ENCODE measurements at places on chromosomes 6 and 20.

DNA sequence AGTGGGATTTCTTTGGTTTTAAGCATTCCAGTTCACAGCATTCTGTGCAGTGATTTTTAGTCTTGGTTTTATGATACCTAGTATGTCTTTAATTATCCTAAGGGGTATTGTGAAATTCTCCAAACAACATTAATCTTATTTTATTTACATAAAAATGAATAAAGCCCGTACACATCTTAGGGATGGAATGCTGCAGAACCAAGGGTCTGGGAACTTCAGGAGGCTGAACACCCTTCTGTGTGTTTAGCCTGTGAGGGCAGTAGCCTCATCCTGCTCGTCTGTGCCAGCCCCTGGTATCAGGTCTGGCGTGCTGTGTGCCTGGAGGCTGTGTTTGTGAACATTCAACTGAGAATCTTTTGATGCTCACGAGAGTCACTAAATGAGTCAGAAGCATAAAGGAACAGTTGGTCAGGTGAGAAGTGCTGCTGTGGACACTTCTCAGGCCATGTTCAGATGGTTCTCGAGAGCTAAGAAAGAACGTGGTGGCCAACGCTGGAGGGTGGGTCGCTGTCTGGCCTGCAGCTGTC, 25.2 kb upstream of the C20orf204 start:
- DNase-seq, result no peak

- DNase-seq, result no peak
Observed at GRCh38 chr6:111668410-111668809, 62.7 kb upstream of the TRAF3IP2 start.

DNA sequence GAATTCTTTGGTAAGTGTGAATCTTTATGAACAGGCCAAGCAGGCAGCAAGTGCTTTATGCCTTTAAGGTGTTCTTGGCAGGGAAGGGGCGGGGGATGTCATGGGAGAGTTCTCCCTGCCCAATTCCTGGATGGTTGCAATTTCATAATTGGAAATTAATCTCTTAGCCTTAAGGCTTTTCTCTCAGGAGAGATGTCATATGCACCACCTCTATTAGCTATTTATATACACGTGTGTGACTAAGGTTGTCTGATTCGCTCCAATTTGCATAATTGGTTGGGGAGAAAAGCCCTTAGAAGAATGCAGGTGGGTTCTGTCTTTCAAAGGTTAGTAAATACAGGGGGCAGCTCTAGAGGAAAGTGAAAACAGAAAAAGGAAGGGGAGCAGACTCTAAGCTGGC, 5.2 kb upstream of the ENPP5 start:
- DNase-seq, result no peak

DNA sequence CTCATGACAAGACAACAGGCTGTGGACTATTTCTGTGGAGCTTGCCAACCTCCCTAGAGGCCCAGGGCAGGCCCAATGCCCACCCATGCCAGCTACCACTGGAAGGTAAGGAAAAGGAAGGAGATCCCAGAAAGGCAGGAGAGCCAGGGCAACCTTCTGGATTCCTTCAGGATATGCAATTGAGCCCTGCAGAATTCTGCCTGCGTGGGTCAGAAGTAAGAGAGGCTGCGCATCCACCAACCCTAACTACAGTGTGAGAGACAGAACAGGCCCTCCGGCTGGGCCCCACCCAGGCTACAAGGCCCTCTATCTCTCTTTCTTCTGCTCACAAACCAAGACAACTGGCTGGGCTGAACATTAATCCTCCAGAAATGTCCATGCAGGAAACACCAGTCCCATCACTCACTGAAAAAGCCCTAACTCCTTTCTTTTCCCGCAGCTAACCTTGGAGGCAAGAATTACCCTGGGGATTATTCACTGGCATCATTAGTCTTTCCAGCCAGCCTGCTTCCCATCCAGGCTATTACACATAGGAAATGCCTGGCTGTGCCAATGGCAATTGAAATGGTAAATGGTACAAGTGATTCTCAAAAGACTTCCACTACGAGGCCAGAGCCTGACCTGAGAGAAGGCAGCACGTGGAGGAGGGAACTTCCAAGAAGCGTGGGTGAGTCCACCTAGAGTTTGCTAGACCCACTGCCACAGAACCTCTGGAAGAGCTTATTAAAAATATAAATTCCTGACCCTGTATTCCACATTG, 15.2 kb downstream of the MAP1LC3A start:
- no peak for DNase-seq

GRCh38 chr20:12941025-12941424, 67.7 kb upstream of the SPTLC3 start:
- DNase-seq, result no peak

All from esophagus squamous epithelium (tissue), 5 donors.